ENCODE measurements at places on chromosomes 5 and 9.

- DNase-seq, result no peak
Observed at GRCh38 chr5:142109331-142110045, 909 bp downstream of the NDFIP1 start.

- DNase-seq, result no peak
Observed at GRCh38 chr9:71218774-71219173, 97.4 kb upstream of the TRPM3 start.

DNA sequence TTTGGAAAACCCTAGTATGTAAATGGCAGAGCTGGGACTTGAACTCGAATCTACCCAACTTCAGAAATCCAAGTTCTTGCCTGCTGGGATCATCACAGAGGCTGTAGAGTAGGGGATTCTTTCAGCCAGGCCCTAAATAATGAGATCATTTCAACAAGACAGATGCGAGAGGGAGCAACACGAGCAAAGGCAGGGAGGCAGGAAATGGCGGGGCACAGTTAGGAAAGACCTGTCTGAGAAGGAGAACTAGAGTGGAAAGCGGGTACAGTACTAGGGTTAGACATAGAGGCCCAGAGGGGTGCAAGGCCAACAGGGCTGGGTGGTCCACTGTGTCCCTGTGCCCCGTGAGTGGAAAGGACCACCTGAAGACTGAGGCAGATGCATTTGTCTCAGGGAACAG is 46.1 kb downstream of the MVB12B start:
- DNase-seq, result no peak

DNA sequence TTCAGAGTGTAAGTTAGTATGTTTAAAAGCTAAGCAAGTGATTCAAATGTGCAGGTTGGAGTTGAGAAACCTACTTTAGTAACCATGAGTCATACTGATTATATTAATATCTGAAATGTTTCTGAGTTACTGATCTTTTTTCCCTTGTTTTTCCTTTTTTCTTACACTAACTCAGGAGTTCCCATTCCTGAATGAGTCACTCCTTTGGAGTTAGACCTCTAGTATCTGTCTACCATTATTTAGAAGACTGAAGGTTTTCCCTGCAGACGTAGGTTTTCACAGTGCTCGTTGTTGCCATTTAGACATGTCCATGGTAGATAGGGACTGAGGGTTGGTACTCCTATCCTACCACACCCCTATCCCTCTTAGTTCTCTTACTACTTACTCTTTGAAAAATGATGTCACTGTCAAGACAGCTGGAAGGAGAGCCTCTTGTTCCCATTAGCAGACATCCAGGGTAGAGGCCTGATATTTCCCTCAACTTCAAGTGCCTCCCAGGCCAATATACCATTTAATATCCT is 20.2 kb downstream of the OCLN start:
- DNase-seq, result no peak

- DNase-seq, result no peak
Observed at GRCh38 chr5:169696621-169697510, 59.8 kb downstream of the DOCK2 start.

DNA sequence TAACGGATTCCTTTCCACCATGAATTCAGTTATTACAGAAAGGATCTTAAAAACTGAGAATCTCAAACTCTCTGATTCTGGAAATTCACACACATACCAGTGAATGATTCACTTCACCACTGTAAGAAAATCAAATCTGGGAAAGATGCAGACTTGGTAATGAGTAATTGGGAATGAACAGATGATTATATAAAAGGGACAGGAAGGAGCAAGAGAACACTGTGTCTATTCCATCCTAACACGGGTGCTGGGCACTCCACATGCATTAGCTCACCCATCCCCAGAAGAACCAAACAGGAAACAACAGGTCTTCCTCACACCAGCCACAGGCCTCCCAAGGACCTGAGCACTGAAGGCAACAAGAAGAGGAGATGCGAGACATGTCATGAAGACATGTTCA is 74.8 kb upstream of the ZNF622 start:
- no peak for DNase-seq

DNA sequence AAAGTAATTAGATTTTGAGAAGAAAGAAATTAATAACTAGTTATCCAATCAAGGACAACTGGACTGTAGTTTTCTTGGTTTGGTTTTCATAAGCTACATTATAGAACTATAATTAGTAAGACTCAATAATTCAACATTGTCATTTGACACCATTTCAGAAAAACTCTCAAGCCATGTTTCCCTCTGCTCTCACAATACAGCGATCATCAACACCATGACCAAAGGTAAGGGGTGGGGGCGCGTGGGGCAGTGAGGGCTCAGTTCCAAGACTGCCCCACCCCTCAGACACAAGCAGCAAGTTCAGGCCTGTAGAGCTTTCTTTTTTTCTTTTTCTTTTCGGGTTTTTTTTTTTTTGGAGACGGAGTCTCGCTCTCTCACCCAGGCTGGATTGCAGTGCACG is 6.4 kb downstream of the CMBL start:
- DNase-seq, result no peak

GRCh38 chr5:50807661-50808060 is 141.2 kb downstream of the PARP8 start:
- no peak for DNase-seq

- no peak for DNase-seq
Observed at GRCh38 chr5:136058039-136058971, 29.5 kb downstream of the TGFBI start.

Measured in activated T-helper 9 cell treated with anti-CD3 and anti-CD28 coated beads, Interleukin-2, amount 50 U/mL, for 16 hours (primary cell).